ENCODE measurements at places on chromosomes 4 and X.

- no peak for DNase-seq
Measured at GRCh38 chr4:39883646-39884045, 94.1 kb downstream of the PDS5A start.

- DNase-seq, result no peak
Measured at GRCh38 chr4:93030670-93031069, 726.9 kb downstream of the GRID2 start.

GRCh38 chr4:26217481-26217880 is 103.3 kb upstream of the RBPJ start:
- no peak for DNase-seq

DNA sequence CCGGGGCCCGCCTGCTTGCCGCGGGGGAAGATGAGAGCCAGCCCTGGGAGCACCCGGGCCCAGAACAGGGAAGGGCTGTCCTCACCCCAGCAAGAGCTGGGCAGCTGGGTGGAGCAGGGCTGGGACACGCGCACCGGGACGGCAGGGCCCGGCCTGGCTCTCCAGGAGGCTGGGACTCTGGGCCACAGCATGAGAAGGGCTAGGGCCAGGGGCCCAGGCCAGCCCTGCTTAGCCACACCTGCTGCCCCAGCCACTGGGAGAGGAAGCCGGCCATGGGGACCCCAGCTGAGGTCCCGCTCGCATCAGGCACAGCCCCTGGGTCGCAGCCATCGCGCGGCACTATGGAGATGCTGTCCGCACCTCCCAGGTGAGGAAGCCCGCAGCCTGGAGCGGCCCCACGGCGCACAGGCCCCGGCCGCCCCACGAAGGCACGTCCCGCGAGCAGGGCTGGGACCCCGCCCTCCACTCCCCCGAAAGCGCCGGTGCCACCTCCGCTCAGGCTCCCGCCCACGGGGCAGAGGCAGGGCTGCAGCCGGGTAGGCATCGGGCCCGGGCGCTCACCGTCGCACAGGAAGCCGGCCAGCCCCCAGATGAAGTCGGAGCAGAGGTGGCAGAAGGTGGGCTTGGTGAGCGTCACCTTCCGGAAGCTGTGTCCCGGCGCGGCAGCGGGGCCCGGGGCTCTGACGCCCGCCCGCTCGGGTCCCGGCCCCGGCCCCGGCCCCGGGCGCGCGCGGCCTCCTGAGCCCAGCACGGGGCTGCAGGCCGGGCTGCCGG is 531 bp downstream of the DGKQ start:
- peak; percentile 61 for DNase-seq

DNA sequence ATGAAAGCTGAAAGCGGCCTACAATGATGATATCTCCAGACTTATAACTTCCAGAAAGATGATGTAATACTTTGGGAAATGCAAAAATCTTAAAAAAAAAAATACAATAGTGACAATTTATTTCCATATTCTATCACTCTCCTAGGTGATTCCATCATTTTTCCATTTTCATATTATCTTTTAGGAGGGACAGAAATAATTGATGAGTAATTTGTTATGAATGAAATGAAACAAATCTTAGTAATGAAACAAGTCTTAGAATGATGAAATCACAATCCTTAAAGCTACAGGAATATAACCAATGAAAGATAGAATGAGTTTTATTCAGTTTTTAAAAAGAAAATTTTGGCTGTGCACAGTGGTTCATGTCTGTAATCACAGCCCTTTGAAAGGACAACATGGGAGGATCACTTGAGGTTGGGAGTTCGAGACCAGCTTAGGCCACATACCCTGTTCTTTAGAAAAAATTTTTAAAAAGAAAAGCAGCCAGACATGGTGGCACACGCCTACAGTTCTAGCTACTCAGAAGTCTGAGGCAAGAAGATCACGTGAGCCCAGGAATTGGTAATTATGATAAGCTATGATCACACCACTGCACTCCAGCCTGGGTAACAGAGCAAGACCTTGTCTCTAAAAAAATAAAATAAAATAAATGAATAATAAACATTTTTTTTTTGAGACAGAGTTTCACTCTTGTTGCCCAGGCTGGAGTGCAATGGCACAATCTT is 21.7 kb downstream of the CLOCK start:
- DNase-seq, result no peak

All from central memory CD4-positive, alpha-beta T cell (primary cell).